Globus pallidus (tissue), 1 donor: ENCODE measurements at places on chromosomes 4 and X.

GRCh38 chrX:118660085-118660484 is 67.3 kb upstream of the IL13RA1 start:
- DNase-seq, result peak; percentile 19

GRCh38 chr4:139078926-139079325 is 63.3 kb downstream of the NOCT start:
- no peak for DNase-seq

- no peak for DNase-seq
These were observed 35.3 kb downstream of the C4orf54 start for GRCh38 chr4:99622341-99622740.

DNA sequence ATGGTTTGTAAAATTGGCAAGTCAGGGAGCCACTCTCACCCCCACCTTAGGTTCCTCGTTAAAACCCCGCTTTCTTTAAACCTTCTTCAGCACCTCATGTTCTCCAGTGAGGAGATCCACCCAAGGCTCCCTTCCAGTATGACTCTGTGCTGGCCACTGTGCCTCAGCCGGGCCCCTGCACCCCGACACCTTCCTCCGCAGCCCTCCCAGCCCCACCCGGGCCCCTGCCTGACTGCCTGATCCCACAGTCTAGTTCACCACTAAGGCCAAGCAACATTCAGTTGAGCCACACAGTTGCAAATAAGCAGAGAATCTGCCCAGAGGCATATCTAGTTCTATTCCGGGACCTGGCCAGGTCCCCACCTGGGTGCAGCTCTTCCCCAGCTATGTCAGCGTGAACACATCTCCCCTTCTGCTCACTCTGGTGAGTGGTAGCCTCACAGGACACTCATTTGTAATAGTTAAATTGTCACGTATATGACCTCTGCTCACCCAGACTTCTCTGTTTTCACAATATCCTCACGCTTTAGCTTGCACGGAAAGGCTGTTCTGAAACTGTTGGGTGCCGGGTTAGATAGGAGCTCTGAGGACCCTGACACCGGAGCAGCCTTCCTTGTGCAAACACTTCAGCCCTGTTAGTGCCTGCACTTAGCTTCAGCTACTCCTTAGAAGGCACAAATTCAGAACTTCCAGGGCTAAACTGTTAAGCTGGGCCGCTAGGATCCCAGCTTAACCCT is 146.8 kb downstream of the DCTD start:
- no peak for DNase-seq

- DNase-seq, result no peak
These were observed 135.4 kb upstream of the GNPDA2 start for GRCh38 chr4:44861756-44862155.

GRCh38 chrX:68049466-68049865 is 383.8 kb downstream of the OPHN1 start:
- no peak for DNase-seq

DNA sequence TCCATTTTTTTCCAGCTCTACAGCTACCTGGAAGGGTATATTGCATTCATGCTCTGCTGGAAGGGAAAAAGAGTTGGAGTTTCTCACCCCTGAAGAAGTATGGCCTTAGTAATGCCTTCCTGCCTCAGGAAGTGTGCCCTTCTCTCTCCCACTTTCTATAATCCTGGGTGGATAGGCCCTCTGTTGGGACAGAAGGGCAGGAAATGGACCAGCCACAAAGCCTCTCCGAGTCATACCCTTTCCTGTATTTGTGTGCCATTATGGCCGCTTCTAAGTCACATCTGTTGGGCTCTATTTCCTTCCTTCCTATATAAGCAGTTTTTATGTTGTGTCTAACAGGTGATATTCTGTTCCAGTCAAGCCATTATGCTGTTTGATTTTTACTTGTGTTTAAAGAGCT is 74.8 kb upstream of the SMARCA5 start:
- no peak for DNase-seq

DNA sequence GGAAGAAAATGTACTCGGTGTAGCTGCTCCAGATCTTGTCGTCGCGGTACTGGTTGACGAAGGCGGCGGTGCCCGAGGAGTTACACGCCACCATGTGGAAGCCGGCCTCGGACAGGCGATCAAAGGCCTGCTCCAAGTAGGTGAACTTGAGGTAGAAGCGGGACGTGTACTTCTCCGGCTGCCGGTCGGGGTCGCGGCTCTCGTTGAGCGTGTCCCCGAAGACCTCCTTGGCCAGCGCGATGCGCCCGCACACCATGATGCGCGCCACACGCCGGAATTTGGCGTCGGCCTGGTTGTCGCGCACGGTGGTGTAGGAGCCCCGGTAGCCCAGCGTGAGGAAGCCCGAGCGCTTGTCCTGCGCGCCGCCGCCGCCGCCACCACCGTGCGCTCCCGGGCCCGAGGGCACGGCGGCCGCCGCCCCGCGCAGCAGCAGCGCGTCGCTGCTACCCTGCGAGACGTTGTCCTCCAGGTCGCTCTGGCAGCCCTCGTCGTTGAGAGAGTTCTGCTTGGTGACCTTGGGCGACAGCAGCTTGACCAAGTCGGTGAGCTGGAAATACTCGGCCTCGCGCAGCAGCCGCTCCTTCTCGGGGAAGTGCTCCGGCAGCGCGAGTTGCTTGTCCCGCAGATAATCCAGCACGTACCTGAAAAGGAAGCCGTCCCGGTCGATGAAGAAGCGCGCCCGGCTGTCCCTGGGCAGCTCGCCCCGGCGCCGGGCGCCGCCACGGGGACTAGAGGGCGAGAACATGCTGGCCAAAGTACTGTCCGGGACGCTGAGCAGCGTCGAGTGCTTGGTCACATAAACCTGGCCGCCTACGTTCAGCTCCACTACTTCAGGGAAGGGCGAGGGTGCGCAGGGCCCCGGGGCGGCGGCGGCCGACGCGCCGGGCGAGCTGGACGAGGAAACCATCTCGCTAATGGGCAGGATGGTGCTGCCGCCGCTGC is 775 bp downstream of the KCTD8 start:
- peak; percentile 68 for DNase-seq

GRCh38 chrX:109077788-109078187 is 341.4 kb upstream of the IRS4 start:
- no peak for DNase-seq

DNA sequence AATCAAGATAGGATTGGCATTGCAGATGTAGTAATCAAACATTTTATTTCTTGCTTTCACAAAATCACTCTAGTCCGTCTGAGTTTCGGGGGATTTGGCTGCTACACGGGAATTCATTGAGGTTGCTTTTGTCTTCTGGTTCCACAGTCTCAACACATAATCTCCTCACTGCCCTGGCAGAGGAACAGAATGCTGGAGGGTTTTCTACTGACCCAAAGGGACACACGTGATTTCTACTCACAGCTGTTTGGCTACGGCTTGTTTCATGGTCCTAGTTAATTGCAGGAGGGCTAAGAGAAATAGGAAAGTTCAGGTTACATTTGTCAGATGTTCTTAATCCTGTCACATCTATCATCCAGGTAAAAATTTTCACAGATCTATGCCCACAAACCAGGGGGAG is 1811.6 kb downstream of the ARAP2 start:
- DNase-seq, result no peak

GRCh38 chrX:124555036-124555595 is 208.8 kb downstream of the SH2D1A start:
- no peak for DNase-seq

- DNase-seq, result no peak
These were observed 376.0 kb downstream of the BCOR start for GRCh38 chrX:39721566-39722279.

DNA sequence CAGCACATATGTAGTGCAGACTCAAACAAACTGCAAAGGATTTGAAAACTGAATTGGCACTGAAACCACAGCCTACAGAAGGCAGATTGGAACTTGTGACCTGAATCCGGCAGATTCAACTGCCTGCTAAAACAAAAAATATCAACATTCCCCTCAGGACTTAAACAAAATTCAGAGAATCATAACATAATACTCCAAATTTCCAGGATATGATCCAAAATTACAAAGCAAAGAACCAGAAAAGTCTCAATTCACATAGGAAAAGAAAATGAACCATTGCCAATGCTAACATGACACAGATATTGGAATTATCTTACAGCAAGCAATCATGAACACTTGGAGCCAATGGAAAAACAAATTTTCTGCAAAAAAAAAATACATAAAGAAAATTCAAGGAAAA is 250.4 kb downstream of the PRDM5 start:
- no peak for DNase-seq
